ENCODE measurements at places on chromosomes 5 and 9.

DNA sequence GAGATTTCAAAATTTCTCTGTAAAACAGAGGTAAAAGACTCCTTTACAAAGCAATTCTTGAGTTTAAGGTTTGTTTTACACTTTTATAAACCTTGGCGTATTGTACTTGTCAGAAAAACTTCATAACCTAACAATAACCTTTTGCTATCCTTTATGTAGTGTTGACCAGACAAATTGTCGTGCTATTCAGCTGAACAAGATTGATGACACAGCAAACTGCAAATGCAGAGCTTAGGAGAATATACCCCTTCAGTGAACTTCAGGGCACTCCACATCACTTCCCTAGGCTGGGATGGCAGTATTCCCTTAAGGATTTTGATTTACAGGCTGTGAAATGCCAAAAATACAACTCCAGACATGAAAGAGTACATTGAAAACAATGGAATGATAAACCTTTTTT is 89.2 kb upstream of the CDH18 start:
- DNase-seq = no peak

GRCh38 chr5:44167540-44167939 is 221.7 kb downstream of the FGF10 start:
- DNase-seq = no peak

DNA sequence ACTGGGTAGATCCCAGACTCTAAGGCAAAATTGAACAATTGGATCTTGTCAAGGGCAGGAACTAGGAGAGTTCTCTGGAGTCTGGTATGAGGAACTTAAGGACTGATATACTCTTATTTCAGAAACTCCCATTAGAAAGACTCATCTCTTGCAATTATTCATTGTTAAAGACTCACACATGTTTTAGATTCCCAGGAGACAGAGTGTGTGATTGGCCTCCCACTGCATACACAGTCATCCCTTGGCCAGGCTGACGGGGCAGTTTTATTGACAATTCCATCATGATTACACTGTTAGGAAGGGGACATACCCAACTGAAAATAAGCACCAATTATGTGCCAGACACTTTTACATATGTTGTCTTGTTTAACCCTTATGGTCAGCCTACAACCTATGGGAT is 347.2 kb downstream of the DMAC1 start:
- DNase-seq = no peak

GRCh38 chr5:1543398-1544293 is 19.9 kb upstream of the LPCAT1 start:
- no peak for DNase-seq

DNA sequence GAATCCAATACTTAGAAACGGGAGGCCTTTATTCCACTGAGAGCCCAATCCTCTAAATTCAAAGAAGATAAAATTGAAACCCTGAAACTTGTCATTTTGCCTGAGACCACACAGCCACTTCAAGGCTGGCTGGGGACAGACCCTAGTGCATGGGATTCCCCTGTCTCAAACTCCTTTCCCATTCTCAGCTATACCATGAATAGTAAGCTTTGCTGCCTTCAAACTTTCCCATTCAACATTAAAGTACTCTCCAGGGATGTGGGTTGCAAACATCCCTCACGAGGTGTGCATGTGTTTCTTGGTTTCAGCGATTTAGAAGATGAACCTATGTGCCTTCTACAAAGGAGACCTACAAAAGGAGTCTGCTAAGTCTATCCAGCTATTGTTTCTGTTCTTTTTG is 64.6 kb downstream of the GABRB2 start:
- no peak for DNase-seq

GRCh38 chr9:90058182-90058763 is 453.5 kb downstream of the GADD45G start:
- no peak for DNase-seq

DNA sequence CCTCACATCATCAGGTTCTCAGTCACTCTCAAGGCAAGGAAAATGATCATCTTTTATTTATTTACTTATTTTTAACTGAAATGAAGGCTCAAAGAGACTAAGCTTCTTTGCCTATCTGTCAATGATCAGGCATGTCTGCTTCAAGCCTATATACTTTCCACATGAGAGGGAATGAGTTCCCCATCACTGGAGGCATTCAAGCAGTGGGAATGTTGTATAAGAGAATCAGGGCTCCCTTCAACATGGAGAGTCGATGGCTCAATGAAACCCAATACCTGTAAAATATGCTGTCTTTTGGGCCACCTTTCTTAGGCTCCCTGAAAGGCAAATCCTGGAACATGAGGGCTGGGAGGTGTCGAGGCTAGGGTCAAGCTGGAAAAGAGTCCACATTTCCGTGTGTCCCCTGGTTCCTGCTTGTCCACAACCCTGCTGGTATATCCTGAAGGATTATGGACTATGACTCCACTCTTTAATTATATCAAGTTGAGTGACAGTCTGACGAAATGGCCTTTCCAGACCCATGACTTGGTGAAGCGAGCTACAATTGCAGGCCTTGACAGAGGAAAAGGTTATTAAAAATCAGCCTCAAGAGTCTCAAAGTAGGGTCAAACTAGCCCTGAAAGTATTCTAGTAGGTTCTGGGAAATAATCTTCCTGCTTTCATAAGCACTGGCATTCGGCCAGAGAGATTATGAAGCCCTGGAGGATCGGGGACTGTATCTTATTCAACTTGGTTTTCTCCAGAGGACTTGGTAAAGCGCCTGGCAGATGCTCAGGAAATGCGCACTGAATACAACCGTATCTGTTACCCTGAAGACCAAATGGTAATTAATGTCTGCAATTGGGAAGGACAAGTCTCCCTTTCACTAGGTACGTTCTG is 145.9 kb upstream of the TBC1D2 start:
- no peak for DNase-seq

GRCh38 chr9:3585606-3586005 is 59.8 kb upstream of the RFX3 start:
- no peak for DNase-seq

DNA sequence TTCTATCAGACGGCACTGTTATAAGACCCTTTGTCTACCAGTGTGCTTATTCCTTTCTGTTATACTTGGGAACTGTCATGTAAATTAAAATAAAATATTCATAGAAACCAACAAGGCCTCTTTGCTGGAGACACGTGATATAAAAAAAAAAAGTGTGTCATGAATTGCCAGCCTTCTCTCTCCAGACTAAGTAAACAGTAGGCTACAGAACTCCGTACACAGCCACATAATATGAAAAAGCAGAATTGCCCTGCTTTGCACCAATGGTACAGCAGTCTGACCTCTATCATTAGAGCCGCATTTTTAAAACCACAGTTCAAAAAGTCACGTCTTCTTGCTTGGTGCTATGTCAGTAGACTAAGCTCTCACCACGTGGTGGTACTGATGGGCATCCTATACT is 231.3 kb downstream of the SEMA5A start:
- DNase-seq = no peak

DNA sequence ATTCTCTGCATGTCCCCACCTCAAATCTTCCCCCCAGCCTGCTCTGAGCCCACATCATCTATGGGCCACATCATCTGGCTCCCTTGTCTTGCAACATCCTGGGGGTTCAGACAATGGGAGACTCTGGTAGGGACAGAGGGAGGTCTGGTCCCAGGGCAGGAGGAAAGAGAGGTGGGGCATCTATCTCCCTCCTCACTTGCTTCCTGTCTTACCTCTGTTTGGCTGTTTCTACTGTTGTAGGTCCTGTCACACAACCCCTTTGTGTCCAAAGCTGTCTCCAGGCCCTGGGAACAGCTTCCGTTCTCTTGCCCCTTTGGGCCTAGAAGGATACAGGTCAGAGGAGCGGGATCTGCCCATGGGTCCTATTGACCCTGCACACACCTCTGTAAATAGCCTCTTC is 227.2 kb downstream of the NSG2 start:
- DNase-seq = no peak

DNA sequence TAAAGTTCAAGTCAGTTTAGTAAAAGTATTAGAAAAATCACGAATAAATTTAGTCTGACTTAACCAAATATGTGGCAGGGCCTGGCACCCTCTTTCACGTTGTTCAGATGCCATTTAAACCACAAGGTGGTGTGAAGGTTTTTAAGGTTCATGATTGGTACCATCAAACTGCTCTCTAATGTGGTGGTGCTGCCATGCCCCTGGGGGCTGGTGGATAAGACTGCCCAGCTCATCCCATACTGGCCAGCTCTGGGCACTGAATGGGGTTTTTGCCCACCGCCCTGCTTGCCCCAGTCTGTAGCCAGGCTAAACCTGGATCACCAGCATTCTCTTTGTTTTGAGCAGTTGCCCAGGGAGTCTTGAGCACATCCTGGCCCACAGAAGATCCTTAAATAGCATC is 159.3 kb downstream of the GABBR2 start:
- no peak for DNase-seq

DNA sequence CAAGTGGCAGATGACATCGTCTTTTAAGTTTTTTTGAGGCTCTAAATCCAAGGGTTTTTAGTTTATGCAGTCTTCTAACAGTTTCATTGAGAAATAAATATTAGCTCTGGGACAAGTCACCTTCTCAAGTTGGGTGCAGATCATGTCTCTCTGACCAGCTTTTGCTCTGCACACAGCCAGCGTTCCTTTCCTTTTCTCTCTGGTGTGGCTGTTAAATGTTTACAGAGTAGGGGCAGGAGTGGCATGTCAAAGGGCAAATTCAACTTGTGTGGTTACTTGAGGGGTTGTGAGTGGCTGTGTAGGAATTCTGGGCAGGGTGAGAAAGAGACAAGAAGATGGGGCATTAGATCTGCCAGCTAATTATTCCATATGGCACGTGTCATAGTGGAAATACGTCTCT is 187.5 kb upstream of the HMHB1 start:
- DNase-seq = no peak

GRCh38 chr9:135062254-135062653 is 25.2 kb upstream of the OLFM1 start:
- no peak for DNase-seq

- DNase-seq = no peak
These were observed 545.8 kb downstream of the CSNK1G3 start for GRCh38 chr5:124057724-124058231.

DNA sequence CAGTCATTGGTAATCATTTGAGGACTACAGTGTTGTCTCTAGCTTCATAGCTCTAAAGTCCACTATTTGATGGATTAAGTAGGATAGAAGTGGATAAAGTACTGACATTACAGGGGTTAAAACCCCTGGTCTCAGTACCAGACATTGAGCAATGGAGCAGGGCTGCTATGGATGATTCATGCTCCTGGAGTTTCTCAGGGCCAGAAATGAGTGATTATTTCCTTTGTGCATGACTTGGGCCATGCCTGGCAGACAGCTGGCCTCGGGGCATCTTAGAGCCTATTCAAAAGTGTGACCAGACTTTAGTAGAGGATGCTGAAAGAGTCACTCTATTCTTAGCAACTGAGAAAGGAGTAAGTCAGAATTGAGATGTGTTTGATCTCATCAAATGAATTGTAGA is 350.7 kb upstream of the TLE4 start:
- no peak for DNase-seq

DNA sequence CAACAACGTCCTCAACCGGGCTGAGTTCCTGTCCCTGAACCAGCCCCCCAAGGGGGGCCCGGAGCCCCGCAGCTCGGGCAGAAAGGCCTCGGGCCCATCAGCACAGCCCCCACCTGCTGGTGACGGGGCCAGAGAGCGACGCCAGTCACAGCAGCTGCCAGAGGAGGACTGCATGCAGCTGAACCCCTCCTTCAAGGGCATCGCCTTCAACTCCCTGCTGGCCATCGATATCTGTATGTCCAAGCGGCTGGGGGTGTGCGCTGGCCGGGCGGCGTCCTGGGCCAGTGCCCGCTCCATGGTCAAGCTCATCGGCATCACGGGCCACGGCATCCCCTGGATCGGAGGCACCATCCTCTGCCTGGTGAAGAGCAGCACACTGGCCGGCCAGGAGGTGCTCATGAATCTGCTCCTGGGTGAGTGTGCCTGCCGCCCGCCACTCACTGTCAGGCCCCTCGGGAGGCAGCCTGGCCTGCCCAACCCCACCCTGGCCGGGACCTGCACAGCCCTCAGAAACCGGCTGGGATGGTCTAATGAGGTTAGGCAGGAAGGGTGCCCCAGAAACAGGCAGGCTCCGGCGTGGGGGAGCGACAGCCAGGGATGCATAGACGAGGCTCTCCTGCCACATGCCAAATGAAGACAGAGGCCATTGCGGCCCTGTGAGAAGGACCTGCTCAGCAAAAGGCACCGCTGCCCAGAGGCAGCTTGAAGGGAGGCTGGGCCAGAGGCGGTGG is 678 bp downstream of the PLPP7 start:
- no peak for DNase-seq

GRCh38 chr9:95752129-95752731 is 123.3 kb upstream of the ERCC6L2 start:
- no peak for DNase-seq

DNA sequence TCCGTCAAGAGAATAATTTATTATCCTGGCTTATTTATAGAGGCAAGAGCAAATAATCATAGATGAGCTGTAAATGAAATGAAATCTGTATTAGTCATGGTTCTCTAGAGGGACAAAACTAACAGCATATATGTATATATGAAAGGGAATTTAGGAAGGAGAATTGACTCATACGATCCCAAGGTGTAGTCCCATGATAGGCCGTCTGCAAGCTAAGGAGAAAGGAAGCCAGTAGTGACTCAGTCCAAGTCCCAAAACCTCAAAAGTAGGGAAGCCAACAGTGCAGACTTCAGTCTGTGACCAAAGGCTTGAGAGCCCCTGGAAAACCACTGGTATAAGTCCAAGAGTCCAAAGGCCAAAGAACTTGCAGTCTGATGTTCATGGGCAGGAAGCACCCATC is 515.9 kb upstream of the CYLC2 start:
- no peak for DNase-seq

GRCh38 chr5:96881511-96882115 is 5.3 kb downstream of the ERAP2 start:
- DNase-seq = no peak

DNA sequence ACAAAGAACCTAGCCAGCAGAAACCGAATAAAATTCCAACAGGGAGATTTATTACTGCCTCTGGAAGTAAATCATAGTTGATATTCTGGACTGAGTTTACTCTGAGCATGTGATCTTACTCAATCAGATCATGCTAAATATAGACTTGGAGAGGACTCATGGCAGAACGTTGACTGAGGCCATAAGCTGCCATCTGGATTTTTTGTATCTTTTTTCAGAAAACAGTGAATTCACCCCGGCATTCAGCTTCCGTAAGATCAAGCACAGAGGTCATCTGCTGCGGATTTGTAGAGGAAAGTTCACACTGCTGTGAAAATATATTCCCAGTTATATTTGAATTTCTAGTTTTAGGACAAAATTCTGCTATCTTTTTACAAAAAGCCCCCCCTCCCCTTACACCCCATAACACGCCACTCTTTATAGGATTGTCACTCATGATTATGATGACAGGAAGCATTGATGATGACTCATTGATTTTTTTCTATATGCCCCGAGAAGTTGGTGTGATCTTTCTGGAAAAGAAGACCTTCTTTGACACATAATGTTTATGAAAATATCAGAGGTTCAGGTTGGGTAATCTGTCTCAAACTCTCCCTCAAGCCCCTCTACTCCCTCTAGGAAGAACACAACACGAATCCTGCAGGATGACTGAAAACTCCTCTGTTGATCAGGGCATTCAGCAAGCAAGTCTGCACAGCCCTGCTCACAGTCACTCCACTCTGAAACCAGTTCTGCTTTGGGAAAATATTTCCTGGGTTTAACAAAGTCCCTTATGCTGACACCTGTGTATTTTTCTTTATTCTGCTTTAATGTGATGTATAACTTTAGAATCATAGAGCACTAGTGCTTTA is 70.8 kb downstream of the NXNL2 start:
- no peak for DNase-seq
